DMS153 (cell line): ENCODE measurements at places on chromosomes 12 and 14.

GRCh38 chr14:68571114-68571591, 221.7 kb downstream of the ZFP36L1 start:
- DNase-seq, result no peak

DNA sequence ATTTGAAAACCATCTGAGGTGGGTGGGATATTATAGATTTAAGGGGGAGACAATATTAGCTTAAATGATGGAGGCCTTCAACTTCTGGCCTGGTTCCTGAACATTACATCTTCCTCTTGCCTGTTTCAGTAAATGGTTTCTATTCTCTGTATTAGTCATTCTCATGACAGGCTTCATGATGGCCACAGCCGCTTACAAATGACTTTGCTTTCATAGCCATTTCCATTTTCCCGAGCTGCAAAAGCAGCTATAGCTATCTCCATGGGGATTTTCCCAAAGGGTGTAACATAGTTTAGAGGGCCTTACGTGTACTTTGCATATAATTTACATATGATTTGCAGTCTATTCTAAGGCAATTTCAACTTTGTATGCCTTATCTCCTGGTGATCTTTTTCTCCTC, 121.8 kb downstream of the NRXN3 start:
- no peak for DNase-seq

DNA sequence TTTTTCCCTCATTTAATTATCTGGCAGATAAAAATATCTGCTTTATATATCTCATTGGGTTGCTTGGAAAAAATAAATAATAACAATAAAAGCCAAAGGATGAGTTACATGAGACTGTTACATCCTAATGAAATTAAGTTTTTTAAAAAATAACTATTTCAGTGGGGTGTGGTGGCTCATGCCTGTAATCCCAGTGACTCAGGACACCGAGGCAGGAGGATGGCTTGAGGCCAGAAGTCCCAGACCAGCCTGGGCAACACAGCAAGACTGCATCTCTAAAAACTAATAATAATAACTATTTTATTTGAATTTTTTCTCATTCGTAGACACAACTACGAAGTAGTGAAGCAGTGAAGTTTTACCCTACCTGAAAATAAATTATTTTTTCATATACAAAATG, 103.3 kb downstream of the BCAT1 start:
- no peak for DNase-seq

DNA sequence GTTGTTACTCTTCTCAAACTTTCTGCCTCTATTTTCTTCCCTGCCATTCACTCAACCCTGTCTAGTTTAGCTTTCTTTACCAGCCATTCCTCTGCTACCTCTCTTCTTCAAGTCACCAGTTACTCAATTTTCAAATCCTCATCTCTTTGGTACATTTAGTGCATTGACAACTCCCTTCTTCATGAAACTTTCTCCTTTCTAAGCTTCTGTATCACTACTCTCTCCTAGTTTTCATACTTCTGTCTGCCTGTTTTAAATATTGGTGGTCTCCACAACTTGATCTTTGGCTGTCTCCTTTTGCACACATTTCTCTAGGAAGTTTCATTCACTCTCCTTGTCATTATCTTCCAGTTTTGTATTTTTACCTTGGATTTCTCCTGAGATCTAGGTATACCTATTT, 6.0 kb downstream of the LEMD3 start:
- DNase-seq, result no peak

DNA sequence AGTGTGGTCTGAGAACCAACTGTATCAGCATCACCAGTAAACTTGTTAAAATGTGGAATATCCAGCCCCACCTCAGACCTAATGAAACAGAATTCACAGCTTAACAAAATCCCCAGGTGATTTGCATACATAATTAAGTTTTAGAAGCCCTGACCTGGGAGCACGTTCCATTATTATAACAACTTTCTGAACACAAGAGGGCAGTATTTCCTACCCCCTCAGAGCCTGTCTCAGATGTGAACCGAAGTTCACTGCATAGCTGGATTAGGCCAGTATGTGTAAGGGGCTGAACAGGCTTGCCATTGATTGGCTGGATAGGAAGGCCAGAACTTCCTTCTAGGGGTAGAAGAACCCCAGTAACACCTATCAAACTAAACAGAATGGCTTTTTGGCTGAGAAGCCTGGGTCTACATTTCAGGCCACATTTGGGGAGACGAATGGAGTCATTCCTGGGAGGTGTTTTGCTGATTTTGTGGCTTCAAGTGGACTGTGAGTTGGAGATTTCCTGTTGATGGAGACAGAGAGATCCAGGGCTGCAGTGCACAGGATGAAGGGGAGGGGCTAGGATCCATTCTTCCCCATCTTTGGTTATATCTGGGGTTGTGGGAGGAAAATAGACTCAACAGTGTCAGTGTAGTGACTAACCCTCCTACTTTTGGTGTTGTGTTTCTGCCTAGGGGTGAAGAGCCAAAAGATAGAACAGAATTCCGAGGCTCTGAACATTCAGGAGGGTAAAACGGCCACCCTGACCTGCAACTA, 94.7 kb upstream of the OR4E1 start:
- DNase-seq, result no peak

DNA sequence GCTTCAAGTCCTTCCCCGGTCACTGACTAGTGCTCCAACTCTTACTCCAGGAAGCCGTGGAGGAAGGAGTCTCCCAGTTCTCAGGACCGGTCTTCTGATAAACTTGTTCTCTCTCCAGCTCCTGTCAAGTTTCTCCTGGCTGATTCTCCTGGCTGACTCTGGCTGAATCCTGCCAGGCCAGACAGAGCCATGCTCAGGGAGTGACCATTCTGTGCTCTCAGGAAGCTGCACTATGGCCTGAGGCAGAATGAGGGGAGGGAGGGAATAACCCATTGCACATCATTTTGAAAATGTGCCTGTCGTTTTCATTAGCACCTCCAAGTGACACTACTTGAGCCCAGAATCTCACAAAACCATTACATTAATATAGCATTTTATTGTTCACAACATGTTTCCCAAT, 80.8 kb downstream of the IFNG start:
- no peak for DNase-seq

- no peak for DNase-seq
Observed at GRCh38 chr12:110921262-110921661, 883 bp upstream of the MYL2 start.

GRCh38 chr14:73723406-73723796, 9.2 kb upstream of the PNMA1 start:
- no peak for DNase-seq

DNA sequence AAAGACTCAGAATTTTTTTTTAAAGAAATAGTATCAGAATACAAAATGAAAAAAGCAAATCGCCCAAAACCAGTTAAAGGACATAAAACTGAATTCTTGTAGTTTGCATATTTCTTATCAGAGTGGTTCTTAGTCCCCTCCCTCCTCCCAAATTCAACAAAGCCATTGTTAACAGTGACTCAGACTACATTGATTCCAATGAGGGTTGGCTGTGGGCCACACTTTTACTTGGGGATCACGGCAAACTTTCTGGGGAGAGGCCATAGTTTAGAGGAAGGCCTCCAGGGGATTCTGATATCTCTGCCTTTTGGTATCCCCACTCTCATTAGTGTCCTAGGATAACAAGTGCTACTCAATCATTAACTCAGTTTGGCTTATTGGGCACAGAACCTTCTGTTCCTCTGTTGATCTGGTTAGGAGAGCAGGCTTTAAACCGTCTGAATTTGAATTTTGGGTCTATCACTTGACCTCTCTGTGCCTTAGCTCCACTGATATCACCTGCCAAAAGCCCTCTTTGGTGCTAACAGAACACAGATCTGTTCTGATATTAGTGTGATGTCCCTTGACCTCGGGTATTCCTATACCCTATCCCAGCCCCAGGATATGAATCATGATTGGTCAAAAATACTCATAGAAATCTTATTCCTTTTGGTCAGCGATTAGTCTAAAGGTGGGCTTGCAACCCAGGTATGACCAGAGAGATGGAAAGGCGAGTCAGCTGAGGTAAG, 45.2 kb upstream of the APPL2 start:
- no peak for DNase-seq

- peak; percentile 22 for DNase-seq
Observed at GRCh38 chr14:20683891-20684661, at the start of gene RNASE4. RNASE4 (plus strand) TSS chr14:20684560; CDS start chr14:20699372, 14,812 bp downstream.

- DNase-seq, result no peak
Observed at GRCh38 chr12:24759155-24759554, 189.7 kb downstream of the BCAT1 start.

GRCh38 chr12:18391151-18391550, 129.8 kb downstream of the PIK3C2G start:
- no peak for DNase-seq

DNA sequence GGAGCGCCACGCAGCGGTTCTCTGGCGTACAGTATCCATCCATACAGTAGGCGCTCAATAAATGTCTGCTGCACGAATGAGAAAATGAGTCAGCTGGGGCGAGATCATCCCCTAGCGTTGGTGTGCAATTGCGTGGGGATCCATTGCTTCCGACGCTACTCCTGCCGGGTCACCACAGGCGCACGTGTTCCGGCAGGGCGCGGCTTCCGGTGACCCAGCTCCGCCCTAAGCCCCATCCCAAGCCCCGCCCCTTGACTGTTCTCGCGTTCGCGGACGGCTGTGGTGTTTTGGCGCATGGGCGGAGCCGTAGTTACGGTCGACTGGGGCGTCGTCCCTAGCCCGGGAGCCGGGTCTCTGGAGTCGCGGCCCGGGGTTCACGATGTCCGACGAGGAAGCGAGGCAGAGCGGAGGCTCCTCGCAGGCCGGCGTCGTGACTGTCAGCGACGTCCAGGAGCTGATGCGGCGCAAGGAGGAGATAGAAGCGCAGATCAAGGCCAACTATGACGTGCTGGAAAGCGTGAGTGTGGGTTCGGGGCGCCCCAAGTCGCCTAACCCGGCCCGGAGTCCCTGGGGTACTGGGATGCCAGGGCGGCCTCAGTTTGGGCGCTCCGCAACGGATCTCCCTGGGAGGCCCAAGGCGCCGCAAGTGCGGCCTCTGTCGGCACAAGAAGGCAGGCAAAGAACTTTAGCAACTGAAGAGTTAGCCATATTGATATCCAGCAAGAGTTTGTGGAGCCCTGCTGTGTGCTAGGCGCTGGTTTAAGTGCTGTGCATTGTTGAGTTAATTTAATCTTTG, at the start of gene PSMD9:
PSMD9 (plus strand) TSS at position 313 of the 796 bp plus-strand sequence; CDS start at position 380, 67 bp downstream.
- DNase-seq, result peak; percentile 96

DNA sequence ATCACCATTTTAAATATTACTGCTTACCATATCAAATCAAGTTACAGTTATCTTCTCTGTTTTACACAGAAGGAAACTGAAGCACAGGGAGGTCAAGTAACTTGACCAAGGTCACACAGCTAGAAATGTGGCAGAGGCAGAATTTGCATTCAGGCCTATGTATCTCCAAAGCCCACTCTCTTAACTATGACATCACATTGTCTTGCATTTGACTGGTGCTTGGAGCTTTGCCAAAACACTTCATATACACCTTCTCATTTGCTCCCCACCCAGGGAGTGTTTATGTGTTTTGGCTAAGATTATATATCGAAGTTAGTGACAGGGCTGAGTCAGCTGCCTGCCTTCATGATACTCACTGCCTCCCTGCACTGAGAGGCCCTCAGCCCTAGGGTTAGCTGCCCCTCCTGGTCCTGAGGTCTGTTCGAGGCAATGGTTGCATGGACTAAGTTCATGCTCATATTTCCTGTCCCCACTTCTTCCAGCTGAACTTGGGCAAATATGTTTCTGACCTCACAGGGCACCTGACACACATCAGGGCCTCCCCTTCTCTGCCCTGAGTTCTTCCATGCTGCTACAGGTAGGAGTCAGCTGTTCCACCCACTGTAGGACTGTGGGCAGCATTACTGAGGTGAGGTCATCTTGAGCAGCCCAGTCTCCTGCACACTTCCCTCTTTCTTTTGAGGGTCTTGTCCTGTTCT, 1.8 kb downstream of the GALNT6 start:
- no peak for DNase-seq

GRCh38 chr12:4643747-4644146, 5.1 kb downstream of the AKAP3 start:
- DNase-seq, result no peak

- DNase-seq, result no peak
Observed at GRCh38 chr12:92261692-92262091, 116.0 kb upstream of the BTG1 start.

GRCh38 chr14:71237556-71237955, 330.3 kb downstream of the PCNX1 start:
- DNase-seq, result no peak

DNA sequence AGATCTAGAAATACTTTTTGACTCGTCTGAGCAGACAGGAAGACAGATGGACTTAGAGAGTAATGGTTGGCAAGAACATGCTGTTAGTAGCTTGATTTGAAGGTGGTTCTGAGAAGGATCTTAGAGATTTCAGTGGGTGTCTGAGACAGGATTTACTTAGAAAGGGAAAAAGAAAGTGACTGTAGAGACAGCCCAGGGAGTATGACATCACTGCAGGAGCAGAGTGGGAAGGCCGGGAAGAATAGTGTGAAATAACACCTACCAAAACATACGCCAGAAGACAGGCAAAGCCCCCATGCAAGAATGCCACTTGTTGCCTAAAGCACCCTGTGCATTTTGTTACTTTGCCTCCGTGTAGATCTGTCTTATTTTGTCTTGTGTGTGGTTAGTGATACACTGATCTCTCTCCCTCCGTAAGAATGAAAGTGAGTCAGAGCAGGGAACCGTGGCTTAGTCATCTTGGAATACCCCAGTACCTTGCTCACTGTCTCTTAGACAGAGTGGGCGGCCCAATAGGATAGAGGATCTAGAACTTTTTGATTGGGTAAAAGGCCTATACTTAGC, 161.3 kb upstream of the IFNG-AS1 start:
- DNase-seq, result no peak

DNA sequence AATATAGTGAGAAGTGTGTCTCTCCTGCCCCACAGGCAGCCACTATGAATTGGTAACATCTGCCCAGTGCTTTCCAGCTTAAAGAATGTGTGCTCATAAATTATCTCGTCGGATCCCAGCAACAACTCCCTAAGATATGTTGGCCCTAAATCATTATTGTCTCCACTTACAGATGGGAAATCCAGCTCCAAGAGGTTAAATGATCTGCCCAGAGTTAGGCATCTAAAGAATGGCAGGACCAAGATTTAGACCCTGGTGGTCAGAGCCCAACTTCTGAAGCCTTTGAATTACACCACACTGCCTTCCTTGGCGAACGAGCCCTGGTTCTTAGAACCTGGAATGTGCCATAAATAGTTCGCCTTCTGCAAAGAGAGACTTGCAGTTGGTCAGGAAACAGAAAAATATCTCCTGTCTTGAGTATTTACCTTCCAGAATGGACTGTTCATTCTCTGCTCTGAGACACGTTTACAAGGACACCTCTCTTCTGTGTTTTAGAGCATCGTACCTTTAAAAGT, 20.1 kb upstream of the PLEK2 start:
- DNase-seq, result no peak

DNA sequence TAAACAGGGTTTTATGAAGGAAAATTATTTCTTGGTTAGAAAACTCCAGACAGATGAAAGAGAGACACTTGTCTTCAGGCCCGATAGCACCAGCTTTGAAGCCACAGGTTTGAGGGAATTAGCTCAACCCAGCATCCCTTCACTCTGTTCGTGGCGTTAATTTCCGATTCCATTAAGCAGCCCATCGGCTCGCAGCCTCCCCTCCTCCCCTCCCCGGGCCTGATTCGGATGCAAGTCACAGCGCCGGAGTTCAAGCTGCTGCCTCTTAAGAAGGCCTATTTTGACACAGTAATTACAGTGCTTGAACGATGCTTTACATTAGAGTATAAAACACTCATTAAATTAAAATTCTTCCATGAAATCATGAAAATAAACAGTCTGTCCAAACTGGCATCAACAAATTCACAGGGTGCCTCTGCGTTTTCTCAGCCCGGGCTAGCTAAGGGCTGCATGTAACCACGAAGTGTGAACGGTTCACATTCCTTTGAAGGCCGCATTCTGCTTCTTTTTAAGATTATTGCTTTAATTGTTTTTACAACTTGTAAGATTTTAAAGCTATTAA, 145.8 kb downstream of the DICER1 start:
- no peak for DNase-seq
